ENCODE measurements at places on chromosomes 1 and 21.

DNA sequence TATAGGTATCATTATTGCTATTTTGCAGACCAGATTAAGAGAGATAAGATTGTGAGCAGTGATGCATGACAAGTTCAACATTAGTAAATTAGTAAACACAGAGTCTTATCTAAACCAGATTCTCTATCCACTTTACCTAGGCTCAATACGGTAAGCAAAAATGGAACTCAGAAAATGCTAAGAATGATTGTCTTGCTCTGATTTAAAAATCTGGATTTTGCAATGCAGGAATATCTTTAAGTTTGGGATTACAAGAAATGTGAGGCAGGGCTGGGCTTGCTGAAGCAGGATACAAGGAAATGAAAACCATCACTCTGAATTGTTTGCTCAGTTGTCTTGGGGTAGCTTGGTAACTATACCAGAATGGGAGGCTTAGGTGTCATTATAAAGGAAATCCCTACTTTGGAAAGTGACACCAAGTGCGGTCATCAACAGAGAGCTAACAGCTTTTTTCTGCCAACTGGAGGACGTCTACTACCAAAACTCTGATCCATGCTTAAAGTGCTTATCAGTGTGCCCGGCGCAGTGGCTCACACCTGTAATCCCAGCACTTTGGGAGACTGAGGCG lies 332.7 kb upstream of the RUNX1 start:
- no peak for DNase-seq

- peak; percentile 50 for DNase-seq
Observed at GRCh38 chr1:45359882-45360513, 19.8 kb upstream of the MUTYH start.

DNA sequence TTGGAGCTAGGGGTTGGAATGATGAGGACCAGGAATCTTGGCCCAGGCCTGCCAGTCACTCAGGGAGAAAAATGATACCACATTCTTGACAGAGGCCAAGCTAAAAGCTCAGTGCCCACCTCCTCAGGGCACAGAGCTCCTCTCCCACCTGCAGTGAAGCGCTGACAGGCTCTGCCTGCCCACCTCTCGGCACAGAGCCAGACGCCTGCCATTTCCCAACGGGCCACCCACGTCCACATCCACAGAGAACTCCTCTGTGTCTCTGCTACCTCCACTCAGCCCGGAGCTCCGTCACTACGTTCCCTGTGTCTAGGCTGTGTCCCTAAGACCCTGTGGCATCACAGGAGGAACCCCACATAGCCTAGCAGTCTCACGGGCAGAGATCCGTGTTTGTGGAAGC lies 60.8 kb downstream of the MRPL37 start:
- DNase-seq, result no peak

- DNase-seq, result no peak
Observed at GRCh38 chr1:211643324-211644212, 31.9 kb downstream of the NEK2 start.

GRCh38 chr1:19907456-19907855 lies 16.0 kb downstream of the PLA2G2E start:
- no peak for DNase-seq

GRCh38 chr1:152917794-152918193 lies 9.4 kb downstream of the IVL start:
- DNase-seq, result no peak

GRCh38 chr1:19749685-19750084 lies 50.0 kb downstream of the TMCO4 start:
- no peak for DNase-seq

DNA sequence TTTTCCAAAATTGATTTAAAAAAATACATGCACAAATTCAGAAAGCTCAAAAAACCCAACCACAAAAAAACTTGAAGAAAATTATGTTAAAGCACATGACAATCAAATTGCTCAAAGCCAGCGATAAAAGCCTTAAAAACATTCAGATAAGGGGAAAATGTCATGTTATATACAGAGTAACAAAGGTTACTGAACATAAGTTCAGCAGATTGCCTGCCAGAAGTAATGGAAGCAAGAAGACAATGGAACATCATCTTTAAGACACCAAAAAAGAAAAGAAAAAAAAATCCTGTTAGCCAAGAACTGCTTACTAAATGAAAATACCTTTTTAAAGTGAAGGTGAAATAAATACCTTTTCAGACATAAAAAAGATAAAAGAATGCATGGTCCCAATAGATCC lies 147.2 kb upstream of the SGIP1 start:
- DNase-seq, result no peak

- no peak for DNase-seq
Observed at GRCh38 chr1:66253330-66253921, 280.5 kb upstream of the SGIP1 start.

DNA sequence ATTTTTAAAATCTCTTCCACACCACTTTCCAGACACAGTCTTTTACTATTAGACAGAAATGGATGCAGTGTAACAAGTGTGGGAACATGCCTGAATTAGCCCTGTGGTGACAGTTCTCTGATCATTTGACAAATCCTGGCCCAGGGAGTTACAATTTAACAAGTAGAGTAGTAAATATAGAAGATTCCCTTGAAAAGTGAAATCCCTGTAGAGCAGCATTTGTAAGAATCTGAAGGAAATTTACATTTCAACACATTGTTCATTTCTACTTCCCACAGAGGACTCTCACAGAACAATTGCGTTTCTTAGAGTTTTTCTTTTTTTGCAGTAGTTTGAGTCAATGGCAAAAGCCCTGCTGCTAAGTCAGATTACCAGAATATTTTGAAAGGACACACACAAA lies 458.3 kb upstream of the BRINP3 start:
- DNase-seq, result no peak

DNA sequence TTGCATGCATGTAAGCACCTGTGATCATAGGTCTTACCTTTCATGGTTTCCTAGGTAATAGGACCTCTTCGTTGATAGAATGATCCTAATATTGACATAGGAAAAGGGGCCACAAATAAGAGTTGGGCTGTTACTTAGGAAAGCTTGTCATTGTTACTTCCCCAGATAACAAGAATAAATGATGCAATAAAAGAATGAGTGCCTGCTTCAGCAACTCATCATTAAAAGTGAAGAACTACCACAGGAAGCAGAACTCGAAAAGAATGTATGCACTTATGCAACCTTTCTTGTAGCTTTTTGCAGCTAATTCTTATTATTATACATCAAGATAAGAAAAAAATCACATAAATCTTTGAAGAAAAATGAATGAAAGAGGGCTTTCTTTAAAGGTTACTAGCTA lies 548.6 kb downstream of the LTN1 start:
- DNase-seq, result no peak

GRCh38 chr1:178243119-178243518 lies 149.2 kb downstream of the RASAL2 start:
- no peak for DNase-seq

DNA sequence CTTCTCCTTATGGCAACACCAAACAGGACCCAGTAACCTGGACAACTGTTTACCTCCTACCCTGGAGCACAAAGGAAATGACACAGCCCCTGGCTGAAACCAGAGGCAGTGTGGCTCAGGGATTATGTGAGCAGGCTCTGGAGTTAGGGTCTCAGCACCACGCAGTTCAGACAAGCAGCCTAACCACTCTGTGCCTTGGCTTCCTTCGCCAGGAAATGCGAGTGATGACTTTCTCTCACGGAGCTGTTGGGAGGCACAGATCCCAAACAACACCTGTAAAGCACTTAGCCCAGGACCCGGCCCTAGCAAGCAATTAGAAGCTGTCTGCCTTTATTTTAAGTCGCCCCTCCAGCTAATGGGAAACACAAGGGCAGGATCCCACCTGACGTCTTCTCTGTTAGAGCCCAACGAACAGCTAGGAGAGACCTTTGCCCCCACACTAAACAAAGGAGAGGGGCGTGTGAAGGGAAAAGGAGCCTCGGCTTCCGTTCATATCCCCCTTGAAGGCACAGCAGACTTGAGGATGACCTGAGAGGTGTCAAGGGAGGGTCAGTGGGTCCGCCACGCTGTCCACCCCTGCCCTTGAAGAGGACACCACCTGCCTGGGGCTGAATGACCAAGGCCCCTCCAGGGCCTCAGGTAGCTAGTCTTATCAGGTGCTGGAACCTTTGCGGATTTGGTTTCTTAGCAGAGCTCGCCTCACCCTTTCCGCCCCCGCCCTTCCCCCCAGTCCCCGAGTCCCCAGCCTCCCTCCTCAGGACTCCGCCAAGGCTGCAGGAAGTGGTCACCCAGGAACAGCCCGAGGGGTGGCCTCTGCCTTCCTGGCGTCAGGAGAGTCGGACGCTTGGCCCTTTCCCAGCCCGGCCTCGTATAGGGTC lies 860 bp downstream of the TMEM63A start:
- no peak for DNase-seq

DNA sequence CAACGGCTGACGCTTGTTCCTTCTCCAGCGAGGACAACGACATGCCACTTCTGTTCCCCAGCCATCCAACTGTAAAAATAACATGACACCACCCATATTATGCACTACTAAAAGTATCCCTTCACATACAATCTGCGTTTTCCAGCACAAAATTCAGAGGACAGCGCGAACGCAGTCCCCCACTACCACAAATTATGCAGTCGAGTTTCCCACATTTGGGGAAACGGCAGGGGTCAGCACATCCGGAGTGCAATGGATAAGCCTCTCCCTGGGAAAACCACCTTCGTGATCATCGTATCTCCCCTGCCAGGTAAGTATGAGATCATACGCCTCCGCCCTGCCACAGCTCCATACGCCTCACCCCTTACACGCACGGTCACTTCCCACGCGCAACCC lies 120.9 kb downstream of the PPIAL4G start:
- DNase-seq, result no peak

DNA sequence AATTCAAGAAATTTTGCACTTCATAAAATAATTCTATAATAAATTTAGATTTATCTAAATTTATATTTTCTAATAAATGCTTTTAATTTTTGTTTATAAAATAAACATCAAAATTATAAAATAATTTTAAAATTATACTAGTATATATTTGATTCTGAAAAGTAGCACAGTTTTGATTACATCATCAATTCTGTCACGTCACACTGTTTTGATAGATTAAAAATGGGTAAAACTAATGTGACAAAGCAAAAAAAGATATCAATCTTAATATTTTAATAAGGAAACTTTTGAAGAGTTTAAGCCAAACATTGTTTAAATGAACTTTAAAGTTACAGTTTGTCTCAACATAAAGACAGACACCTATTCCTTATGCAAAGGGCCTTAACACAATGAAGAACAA lies 1001.8 kb downstream of the KCNT2 start:
- DNase-seq, result no peak

- peak; percentile 60 for DNase-seq
Observed at GRCh38 chr1:83619170-83619896, 379.6 kb downstream of the TTLL7 start.

DNA sequence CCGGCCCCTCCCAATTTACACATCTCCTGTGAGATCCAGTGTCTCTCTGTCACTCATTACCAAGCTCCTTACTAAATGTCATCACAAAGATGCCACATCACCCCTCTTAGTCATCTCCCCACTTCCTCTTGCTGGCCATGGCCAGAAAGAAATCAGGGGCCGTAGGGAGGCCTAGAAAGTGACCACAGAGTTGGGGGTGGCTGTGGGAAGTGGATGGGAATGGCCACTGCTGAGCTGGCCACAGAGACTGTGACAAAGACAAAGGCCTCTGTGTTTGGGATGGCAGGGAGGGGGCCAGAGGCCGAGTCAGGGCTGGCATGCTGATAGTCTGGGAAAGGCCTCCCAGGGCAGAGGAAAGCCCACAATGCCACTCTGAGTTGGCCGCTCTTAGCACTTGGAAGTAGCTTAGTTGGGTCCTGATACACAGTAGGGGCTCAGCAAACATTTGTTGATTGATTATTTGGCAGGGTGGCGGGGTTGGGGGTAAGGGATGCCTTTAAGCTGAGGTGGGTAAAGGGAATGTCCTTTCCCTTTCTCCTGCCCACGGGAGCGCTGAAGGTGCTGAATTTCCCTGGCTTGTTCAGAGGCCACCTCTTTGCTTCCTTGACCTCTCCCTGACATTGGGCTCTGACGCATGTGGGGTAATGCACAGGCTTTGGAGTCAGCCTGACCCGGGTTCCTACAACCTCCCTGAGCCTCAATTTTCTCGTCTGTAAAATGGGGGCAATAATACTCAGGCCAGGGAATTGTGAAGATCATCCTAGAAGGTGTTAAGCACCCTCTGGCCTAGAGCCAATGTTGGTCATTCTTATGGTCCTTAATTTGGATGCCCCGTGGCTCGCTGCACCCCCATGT lies 13.2 kb downstream of the NAV1 start:
- no peak for DNase-seq

GRCh38 chr1:226608699-226609505 lies 60.3 kb downstream of the STUM start:
- no peak for DNase-seq

GRCh38 chr1:168083456-168084325 lies 53.0 kb downstream of the GPR161 start:
- DNase-seq, result no peak

DNA sequence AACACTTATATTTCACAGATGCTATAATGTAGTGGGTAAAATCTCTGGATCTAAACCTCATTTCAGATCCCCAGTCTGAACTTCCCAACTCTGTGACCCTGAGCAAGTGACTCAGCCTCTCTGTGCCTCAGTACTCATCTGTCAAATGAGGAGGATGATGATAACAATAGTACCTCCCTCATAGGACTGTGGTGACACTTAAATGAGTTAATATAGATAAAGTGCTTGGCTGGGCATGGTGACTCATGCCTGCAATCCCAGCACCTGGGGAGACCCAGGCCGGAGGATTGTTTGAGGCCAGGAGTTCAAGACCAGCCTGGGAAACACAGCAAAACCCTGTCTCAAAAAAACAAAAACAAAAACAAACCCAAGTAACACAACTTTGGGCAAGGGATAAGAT lies 4.7 kb upstream of the ECE1 start:
- no peak for DNase-seq

DNA sequence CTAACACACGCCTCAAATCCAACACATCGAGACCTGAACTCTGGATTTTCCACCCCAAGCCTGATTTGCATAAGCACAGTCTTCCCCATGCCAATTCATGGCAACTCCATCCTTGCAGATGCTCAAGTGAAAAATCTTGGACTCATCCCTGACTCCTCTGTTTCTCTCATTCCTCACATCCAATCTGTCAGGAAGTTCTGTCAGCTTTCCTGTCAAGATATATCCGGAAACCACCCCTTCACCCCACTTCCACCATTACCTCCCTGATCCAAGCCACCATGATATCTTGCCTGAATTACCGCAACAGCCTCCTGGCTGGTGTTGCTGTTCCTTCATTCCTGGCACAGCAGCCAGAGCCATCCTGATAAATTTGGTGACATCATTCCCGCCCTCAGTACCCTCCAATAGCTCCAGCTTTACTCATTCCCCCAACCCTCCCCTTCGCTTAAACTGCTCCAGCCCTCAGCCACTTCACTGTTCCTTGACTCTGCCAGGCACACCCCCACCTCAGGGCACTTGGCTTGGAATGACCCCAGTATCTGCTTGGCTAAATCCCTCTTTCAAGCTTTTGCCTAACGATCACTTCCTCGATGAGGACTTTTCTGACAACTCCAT lies 17.4 kb downstream of the TCEA3 start:
- no peak for DNase-seq

GRCh38 chr1:15943328-15943991 lies 32.4 kb downstream of the ZBTB17 start:
- DNase-seq, result no peak

DNA sequence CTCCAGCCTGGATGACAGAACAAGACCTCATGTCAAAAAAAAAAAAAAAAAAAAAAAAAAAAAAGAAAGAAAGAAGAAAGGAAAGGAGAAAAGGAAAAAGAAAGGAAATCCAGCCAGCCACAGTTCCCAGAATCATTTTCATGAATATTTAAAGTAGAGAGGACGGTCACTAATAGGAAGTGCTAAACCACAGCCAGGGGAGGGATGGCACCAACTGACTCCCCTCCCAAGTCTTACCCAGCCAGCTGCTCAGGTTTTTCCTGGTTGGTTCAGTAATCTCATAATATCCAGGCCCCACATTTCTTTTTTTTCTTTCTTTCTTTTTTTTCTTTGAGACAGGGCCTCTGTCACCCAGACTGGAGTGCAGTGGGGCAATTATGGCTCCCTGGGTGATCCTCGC lies 63.9 kb upstream of the AK4 start:
- no peak for DNase-seq
